Stimulated activated CD8-positive, alpha-beta memory T cell treated with anti-CD3 and anti-CD28 coated beads, Interleukin-7, amount 100 ng/mL, for 24 hours (primary cell): ENCODE measurements at places on chromosomes 7 and 10.

- no peak for DNase-seq
Observed at GRCh38 chr7:142451296-142451695, 193.4 kb upstream of the PRSS58 start.

- no peak for DNase-seq
Observed at GRCh38 chr7:119232091-119232490, 1007.6 kb downstream of the ANKRD7 start.

- no peak for DNase-seq
Observed at GRCh38 chr10:17607603-17608332, 9.4 kb downstream of the HACD1 start.

- no peak for DNase-seq
Observed at GRCh38 chr7:80768756-80769155, 130.3 kb downstream of the CD36 start.

DNA sequence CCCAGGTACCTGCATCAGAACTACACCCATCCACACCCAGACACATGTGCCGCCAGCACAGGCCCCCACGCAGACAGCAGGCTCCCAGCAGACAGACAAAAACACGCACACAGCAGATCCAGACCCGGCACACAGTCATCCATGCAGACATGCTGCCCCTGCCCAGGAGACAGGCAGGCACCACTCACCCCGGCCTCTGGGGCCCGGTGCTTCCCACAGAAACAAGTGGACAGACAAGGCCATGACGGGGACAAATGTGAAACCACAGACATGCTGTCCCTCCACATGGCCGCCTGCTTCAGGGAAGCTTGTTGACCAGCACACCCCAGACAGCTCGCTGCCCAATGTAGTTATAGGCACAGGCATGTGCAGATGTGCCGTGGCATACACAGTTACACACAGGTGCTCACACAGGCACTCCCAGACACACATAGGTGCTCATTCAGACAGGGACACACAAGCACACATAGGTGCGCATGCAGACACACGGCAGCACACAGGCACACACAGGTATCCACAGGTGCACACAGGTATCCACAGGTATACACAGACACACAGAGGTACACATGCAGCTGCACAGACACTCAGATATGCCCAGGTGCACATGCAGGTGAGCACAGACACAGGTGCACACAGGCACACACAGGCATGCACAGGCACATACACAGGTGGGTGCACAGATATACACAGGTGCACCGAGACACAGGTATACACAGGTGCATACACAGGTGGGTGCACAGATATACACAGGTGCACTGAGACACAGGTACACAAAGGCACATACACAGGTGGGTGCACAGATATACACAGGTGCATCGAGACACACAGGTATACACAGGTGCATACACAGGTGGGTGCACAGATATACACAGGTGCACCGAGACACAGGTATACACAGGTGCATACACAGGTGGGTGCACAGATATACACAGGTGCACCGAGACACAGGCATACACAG lies 10.5 kb upstream of the SCART1 start:
- no peak for DNase-seq

GRCh38 chr7:99001482-99002147 lies 123.3 kb downstream of the TRRAP start:
- no peak for DNase-seq

DNA sequence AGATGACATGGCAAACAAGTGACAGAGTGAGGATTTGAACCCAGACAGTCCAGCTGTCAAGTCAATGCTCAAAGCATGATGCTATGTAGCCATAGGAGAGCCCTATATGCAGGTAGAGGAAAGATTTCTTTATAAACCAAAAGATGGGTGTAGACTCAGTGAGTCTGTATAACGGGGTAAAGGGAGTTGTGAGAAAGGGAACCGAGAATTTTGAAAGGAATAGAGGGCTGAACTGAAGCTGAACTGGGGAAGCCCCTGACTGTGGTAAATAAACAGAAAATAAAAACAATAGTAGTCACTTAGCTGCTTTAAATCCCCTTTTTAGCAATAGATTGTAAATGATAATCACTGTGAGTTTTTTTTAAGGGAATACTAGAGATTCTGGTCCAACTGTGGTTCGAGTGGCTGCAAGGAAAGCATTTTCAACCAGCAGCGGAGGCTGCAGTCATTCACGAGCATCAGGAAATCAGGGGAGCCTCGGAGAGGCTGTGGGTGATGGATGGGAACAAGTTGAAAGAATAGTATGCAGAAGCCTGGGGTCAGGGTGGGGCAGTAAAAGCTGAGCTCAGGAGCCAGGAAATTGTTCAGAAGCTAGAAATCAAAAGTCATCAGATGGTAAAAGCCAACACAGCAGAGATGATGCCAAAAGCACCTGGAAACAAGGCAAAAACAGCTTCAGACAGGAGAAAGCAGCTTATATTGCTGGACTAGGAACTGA lies 393.5 kb downstream of the GFRA1 start:
- no peak for DNase-seq

DNA sequence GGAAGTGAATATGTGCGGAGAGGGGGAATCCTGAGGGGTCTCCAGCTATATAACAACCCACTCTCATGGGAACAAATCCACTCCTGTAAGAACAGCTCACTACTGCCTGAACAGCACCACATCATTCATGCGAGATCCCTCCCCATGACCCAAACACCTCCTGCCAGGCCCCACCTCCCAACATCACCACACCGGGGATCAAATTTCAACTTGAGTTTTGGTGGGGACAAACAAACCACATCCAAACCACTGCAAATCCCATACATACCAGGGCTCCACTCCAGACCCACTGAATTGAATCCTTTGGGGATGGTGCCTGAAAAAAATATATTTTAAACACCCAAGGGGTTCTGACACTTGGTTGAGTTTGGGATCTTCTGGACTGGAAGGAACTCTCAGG lies 181.5 kb upstream of the PLXNA4 start:
- no peak for DNase-seq

- no peak for DNase-seq
Observed at GRCh38 chr10:61869041-61869675, 32.3 kb upstream of the ARID5B start.

DNA sequence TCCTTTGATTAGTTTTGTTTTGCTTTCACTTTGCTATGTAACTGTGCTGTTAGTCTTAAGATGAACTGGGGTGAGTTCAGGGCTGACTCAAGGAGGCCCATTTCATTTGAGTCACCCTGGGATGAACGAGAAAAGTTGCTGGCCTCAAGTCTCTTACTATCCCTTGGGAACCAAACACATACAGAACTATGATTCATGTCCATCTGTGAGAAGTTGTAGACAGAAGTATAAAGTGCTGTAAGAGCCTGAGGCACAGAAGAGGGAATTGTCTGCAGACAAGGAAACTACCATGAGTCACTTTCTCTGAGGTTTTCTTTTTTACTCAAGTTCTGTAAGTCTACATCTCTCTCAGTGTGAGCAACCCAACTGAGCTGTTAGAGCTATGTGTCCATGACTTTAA lies 179.8 kb upstream of the CSTF2T start:
- no peak for DNase-seq

DNA sequence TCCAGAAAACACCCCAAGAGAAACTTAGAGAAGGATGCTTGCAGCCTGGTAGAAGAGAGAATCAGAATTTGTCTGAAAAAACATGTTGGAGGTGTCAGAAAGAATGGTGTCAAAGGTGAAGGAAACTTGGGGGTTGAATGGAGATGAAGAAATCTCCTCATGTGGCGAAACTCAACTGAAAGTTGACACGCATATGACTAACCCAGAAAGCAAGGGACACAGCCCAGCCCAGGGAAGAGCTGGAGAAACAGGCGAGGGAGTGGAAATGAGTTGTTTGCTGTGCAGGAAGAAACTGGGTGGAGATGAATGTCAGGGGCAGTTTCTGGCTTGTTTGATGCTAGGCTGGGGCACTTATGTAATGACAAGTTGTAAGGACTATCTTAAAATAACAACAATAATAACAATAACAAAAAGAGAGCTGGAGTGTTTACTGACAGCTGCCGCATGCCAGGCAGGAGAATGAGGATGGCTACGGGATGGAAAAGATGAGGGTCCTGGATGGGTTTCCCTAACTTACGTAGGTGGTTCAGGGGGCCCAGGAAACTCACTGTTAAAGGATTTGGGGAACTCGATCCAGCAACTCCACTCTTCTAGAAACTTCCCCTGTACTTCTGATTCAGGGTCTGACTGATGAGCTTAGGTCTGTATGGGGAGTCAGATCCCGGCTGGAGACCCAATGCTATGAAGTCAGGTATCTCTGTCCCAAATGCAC lies 57.4 kb downstream of the MAP3K8 start:
- DNase-seq, result no peak

DNA sequence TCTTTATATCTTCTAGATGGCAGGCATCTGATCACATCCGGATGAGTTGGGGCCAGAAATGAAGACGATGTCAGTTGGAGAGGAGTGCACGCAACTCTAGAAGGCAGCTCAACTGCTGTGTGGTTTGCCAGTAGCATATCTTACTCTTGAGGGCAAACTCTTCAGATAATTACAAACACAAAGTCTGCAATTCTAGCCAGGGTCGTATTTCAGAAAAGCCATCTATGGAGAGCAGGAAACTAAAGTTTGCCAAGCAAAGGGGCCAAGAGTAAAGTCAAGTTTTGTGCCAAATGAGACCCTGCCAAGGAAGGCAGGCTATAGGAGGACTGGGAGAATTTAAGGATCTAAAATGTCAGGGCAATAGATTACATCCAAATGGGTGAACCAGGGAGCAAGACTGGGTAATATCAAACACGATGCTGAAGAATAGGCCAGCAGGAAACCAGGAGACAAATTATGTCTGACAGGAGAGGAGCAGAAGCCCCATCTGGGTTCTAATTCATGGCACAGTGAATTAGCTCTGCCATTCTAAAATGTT lies 312.5 kb upstream of the SEMA3C start:
- DNase-seq, result no peak

DNA sequence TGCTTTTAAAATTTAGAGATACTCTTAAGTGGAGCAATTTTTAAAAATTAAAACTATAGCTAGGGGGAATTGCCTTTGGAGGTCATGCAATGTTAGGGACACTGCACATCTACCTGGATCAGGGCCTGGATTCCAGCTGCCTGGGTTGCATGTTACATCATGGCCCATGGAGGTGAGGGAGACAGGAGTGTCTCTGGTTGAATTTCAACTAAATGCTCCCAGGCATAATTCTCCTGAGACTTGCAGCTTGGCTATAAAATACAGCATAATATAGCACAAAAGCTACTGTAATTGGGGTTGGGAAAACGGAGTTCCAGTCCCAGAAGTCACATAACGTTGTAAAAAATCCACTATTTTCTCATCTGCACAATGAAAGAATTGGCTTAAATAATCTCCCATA lies 782.5 kb downstream of the LRMDA start:
- no peak for DNase-seq

DNA sequence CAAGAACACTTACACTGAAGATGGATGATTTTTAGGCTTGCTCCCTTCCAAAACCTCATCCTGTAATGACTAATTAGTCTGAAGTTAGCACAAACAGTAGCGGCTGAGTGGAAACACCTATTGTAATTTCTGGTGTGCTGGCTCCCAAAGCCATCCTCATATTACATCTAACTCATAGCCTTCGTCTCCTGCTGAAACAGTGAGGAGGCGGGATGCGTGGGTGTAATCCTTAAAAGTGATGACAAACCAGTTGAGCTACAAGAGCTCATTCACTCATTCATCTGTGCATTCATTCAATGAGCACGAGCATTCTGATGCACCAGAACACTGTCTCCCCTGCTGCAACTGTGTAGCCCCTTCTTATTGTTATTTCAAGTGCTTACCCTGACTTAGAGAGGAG lies 235.3 kb downstream of the CALN1 start:
- no peak for DNase-seq

- no peak for DNase-seq
Observed at GRCh38 chr10:3886191-3886590, 101.2 kb upstream of the KLF6 start.

GRCh38 chr7:101998906-101999240 lies 181.4 kb downstream of the CUX1 start:
- no peak for DNase-seq

DNA sequence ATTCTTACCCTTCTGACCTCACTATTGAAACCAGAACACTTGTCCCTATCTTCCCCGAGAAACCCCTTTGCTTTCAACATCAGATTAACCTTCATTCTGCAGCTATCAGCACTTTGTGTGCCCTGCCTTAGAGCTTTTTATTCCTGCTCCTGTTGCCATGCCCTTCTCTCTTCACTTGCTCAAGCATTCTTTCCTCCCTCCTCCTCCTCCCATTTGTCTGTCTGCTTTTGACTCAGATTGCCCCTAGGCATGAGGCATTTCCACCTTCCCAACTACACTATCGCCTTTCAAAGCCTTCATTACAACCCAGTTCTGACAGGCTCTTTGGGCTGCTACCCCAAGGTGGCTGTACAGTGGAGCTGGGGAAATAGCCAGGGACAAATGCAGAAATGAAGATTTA lies 143.3 kb downstream of the SLC25A13 start:
- DNase-seq, result no peak

DNA sequence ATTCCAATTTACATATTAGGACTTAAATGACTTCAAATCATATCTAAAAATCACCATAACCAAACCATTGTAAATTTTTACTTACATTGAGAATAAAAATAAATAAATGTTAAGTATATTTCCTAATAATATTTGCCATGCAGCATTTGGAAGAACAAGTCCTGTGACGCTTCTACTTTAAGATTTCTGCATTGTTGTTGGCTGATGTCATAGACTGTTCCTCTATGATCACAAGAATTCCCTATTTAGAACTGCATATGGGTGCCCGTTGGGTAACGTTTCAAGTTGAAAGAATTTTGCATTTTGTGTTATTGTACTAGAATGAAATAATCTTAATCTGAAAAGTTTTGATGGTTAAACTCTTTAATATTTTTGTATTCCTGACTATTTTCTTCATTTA lies 5.1 kb upstream of the ITGB1 start:
- no peak for DNase-seq

DNA sequence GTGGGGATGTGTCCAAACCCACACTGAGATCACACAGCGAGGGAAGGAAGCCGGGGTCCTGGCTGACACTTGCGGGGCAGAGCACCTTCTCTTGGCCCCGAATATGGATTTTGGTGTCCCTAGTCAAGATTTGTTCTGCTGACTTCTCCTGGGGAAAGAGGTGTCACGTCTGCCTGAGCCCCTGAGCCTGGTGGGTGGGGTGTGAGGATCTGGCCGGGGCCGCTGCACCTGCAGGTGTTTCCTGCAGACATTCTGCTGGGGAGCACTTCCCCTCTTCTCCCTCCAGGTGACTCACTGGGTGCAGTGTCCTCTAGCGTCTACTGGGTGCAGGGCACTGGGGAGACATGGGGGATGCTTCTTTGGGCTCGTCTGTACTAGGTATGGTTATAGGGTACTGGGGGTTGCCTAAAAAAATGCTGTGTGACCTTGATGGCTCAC lies 99.2 kb downstream of the GRK5 start:
- peak; percentile 23 for DNase-seq
